Right forelimb (tissue), 1 donor: ENCODE measurements at places on chromosomes 4 and X.
A peak's percentile ranks its signal among the peaks of the same experiment; 100 is the strongest.

GRCh38 chr4:142840516-142841123, 5.5 kb downstream of the INPP4B start:
- no peak for DNase-seq

DNA sequence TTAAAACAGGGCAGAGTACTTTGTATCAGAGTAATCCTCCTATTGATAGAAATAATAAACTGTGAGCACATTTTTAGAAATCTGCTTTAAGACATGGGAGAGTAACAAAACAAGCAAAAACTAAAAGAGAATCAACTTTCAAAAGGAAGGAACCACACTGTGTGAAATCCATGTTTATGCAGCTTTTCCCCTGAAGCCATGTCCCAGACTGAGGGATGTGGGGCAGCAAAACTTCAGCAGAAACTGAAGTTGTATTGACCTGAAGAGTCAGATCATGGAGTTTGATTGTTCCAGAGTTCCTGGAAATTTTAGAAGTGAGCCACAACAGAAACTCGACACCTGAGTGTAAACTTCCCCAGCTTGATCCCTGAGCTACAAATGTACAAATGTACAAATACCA, 53.2 kb downstream of the COMMD8 start:
- no peak for DNase-seq

GRCh38 chrX:97310373-97310772, 426.7 kb downstream of the RPA4 start:
- no peak for DNase-seq

- DNase-seq = peak; percentile 49
These were observed 124.1 kb upstream of the TBL1X start for GRCh38 chrX:9340598-9341290.

DNA sequence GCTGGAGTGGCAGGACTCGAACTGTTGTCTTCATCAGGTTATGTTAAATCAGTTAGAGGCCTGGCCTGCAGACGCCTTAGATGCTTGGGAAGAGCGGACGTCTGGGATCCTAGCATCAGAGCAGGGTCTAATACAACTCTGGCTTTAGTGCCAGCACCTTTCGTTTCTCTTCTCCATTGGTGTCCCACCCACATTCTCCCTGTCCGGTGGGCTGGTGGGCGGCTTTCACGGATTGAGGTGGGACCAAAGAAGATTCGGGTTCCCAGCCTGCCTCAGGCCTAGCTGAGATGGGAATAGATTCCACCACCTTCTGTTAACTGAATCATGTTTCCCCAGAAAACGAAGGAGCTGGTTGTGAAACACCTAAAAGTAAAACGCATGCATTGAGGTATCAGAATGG, 939 bp downstream of the PDK3 start:
- DNase-seq = no peak

DNA sequence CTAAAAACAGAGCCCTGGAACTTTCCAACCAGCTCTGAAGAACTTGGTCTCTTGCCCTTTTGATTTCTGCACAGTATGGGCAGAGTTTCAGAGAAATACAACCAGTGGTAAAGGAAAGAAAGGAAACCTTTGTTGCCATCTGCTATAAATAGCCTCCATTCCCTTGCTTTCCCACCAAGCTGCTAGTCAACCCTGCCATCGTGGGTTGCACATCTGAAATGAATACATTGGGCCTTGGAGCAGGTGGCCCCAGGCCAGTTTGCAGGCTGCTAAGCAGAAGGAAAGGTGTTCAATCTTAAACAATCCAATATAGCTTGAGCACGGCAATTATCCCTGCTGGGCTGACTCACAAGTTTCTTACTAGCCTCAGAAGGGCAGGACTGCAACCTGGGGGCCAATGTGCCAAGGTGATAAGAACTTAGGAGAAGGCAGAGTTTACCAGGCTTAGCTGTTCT, 142.5 kb downstream of the PPARGC1A start:
- peak; percentile 55 for DNase-seq

DNA sequence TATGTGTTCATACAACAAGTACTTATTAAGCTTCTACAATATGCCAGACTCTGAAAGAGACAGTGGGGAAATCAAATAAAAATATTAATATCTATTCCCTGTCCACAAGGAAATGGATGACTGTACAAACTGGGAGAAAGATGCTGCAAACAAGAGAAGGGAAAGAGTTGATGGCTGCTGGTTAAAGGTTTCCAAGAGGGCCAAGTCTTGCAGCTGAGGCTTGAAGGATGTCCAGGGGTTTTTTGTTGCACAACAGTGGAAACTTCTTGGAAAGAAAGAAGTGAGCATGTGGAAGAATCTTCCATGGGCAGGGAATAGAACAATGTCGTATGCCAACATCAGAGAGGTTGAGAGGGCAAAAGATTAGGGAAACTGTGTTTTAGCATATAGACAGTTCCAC, 95.8 kb downstream of the MID1 start:
- no peak for DNase-seq
